ENCODE measurements at places on chromosomes 12 and 14.

DNA sequence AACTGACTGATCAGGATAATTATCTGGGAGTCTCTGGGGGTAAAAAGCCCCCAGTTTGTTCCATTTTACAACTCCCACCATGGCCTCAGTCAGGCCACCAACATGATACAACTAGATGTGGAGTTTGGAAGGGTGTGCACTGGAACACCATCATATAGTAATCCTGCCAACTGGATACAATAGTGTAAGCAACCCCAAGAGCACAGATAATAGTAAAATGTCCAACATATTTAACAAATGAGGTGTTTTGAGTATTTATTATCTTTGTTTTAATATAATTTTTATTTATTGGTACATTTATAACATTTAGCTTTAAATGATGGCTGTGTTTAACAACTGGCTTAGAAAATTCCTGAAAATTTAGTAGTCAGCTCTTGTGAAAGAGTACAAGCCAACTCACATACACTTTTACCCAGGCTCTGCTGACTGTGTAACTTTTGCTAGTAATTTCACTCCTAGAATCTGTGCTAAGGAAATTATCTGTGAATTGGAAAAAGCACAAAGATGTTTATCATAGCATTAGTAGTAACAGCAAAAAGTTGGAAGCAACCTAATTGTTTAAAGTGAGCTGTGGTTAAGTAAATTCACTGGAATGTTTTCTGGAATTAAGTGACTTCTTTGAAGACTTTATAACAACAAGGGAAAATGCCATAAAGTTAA lies 196.8 kb downstream of the RAD51B start:
- no peak for DNase-seq

DNA sequence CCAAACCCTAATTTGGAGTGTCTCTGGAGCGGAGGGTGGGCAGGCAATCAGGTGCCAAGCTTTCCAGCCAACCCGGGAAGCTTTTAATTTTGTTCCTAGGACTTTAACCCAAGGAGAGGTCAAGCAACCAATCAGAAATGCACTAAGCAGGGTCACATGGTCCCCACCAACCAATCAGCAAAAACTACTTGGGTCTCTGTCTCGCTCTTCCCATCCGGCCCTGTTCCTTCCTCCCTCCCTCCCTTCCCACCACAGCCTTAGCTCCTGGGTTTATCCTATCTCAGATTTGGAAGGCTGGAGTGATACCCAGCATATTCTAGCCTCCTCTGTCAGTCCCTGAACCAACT lies 7.3 kb downstream of the HOXC5 start:
- no peak for DNase-seq

GRCh38 chr14:51004352-51004800 lies 60.1 kb upstream of the PYGL start:
- DNase-seq, result no peak

GRCh38 chr12:127519779-127520178 lies 747.2 kb upstream of the TMEM132C start:
- no peak for DNase-seq

DNA sequence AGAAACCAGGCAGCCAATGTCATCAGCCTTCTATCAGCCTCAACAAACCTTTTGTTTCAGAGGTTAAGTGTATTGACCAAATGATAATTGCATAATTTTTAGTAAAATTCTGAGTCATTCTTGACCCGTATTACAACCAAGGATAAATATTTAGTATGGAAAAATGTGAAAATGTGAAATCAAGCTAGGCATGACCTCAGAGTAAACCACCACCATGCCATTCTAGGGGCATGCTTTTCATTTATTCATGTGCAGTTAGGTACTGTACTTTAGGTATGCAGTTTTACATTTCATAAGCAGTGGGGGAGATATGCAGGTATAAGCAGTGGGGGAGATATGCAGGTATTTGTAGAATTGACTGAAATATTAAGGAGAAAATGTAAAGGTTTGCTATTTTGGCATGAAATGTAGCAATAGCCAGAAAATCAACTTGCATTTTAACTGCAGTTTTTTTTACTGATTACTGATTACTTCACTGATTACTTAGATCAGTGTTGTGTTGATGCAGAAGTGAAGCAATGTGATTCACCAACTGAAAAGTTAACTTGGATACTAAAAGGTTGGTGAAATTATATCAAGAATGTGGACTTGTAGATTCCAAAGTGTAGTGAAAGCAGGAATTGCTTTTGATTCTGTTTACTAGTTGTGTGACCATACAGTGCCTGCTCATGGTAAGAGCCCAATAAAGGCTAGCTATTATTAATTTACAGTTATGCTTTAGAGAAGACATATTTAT lies 184.2 kb downstream of the ESR2 start:
- no peak for DNase-seq

GRCh38 chr14:69154779-69155178 lies 1.9 kb upstream of the DCAF5 start:
- no peak for DNase-seq

Measured in stimulated activated CD8-positive, alpha-beta memory T cell treated with anti-CD3 and anti-CD28 coated beads, Interleukin-15, amount 100 ng/mL, for 1 hour (primary cell).